ENCODE measurements at places on chromosomes 1 and 21. TPM values are rescaled to one million over a fixed set of nuclear protein-coding genes. Genes with fewer than 3 reads are reported as not detected.

DNA sequence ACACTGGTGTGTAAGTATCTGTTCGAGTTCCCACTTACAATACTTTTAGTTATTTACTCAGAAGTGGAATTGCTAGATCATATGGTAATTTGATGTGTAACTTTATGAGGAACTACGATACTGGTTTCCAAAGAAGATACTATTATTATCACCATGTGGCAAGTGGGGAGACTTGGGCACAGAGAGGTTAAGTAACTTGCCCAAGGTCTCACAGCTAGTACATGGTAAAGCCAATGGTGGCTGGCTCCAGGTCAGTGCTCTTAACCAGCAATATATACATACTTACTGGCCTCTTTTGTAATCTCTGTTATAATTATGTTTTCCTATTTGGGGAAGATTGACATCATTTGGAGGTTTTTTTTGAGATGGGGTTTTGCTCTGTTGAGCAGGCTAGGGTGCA, 138.9 kb upstream of the HNRNPU start:
- DNase-seq: no peak
- H3K27ac ChIP-seq: no peak overlapping the region
- H3K4me1 ChIP-seq: no peaks in the 10 kb centered on the region
- no peaks in the 10 kb centered on the region for H3K27me3 ChIP-seq
- H3K4me3 ChIP-seq: no peak overlapping the region
- 0 out of 3 replicates have a peak, but pooled peaks cover 3% of the 10 kb centered on the region for H3K36me3 ChIP-seq

Gene KCNAB2
- total RNA-seq: 6.9 TPM

GRCh38 chr1:39954870-39955546, at the start of gene MFSD2A:
TSS of gene MFSD2A (plus strand) at chr1:39955145. CDS start at chr1:39955293, 148 bp downstream.
- H3K4me3 ChIP-seq: peak within 1 kb of the TSS; percentile 5
- H3K36me3 ChIP-seq: no peaks in the 10 kb centered on the region
- no peak within 1 kb of the TSS for H3K27ac ChIP-seq
- peaks cover 18% of the 10 kb centered on the region for H3K4me1 ChIP-seq
- H3K27me3 ChIP-seq: peaks cover 39% of the 10 kb centered on the region
- DNase-seq: peak; percentile 50

- peaks cover 17% of the 10 kb centered on the region for H3K4me1 ChIP-seq
- DNase-seq: no peak
- H3K27ac ChIP-seq: no peak overlapping the region
Observed at GRCh38 chr1:153649137-153649862, 9.2 kb upstream of the SNAPIN start.

Gene ELAPOR1
- total RNA-seq: 0.20 TPM

Gene PRAMEF26
- not detected for total RNA-seq

Measured in HepG2 (cell line).